Activated B cell treated with CpG ODN at 0.5 μM for 24 hours (primary cell): ENCODE measurements at places on chromosomes 4 and X.

DNA sequence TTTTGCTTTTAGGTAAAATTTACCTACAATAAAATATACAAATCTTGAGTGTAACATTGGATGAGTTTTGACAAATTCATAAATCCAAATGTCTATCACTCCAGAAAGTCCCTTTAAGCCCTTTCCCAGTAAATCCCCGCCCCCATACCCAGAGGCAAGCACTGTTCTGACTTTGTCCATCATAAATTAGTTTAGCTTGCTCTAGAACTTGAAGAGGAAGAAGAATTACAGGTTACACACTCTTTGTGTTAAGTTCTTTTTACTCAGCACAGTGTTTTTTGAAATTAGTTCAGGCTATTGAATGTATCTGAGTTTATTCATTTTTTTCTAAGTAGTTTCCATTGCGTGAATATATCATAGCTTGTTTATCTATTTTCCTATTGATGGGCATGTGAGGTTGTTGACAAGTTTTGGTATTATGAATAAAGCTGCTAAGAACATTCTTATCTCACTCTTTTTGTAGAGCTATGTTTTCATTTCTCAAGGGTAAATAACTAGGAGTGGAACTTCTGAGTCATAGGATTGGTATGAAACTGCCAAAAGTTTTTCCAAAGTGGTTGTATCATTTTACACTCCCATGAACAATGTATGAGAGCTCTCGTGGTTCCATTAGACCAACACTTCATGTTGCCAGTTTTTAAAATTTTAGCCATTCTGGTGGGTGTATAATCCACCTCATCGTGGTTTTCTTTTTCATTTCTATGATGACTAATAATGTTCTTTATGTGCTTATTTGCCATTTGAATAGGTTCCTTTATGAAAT, 22.4 kb upstream of the HPSE start:
- DNase-seq: no peak

DNA sequence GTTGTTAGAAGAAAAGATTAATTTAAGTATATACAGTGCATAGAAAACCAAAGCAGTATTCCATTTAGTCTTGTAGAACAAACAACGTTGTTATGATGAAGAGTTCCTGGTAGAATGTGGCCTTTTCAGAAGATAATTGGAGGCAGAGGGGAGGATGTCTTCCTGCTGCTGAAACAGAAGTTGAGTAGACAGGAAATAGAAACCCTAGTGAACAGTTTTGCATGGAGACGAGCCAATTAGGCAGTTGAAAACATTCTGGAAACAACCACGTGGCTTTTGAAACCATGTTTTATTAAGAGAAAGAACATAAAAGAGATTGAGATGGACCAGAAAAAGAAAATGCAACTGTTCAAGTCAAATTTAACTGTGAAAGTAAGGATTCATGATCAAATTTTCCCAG, 325.2 kb downstream of the CAMK2D start:
- DNase-seq: no peak

- no peak for DNase-seq
These were observed 183.1 kb downstream of the HS6ST2 start for GRCh38 chrX:132775263-132775823.

GRCh38 chr4:117971403-117971802, 62.9 kb upstream of the NDST3 start:
- DNase-seq: no peak

GRCh38 chrX:44228621-44229020, 114.9 kb downstream of the EFHC2 start:
- DNase-seq: no peak

- DNase-seq: no peak
These were observed 24.5 kb upstream of the HNRNPD start for GRCh38 chr4:82398263-82398662.

DNA sequence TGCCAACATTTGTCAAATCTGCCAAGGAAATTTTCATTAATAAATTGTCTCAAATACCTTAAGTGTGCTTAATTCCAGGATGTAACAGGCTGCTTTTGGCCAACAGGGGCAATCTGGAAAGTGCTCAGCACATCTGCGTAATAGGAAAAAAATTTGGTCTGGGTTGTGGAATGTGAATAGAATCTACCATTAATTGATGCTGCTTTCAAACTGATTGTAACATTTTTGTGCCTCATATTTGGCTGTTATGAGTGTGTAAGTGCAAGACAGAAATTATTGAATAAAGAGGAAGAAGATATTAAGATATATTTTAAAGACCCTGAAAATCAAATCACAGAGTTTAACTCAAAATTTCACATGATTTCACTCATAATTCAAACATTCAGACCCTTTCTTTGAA, 41.1 kb downstream of the REELD1 start:
- no peak for DNase-seq

GRCh38 chr4:76594173-76594572, 159.1 kb downstream of the SHROOM3 start:
- no peak for DNase-seq

DNA sequence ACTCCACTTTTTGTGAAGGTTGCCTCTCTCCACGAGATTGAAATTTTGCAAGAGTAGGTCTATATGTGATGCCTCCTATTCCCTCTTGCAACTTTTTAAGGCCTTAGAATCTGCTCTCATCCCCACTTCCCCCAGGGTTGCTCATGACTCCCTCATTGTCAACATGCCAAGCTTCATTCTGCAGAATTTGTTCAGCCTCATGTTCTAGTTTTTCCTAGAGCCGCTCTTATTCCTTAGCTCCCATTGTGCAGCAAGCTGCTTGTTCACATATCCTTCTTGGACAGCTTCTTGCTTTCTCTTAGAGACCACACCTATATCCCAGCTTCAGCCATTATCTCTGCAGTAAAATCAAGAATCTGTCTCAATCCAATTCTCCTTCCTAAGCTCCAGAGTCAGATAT, 82.4 kb downstream of the CNGA2 start:
- DNase-seq: no peak

DNA sequence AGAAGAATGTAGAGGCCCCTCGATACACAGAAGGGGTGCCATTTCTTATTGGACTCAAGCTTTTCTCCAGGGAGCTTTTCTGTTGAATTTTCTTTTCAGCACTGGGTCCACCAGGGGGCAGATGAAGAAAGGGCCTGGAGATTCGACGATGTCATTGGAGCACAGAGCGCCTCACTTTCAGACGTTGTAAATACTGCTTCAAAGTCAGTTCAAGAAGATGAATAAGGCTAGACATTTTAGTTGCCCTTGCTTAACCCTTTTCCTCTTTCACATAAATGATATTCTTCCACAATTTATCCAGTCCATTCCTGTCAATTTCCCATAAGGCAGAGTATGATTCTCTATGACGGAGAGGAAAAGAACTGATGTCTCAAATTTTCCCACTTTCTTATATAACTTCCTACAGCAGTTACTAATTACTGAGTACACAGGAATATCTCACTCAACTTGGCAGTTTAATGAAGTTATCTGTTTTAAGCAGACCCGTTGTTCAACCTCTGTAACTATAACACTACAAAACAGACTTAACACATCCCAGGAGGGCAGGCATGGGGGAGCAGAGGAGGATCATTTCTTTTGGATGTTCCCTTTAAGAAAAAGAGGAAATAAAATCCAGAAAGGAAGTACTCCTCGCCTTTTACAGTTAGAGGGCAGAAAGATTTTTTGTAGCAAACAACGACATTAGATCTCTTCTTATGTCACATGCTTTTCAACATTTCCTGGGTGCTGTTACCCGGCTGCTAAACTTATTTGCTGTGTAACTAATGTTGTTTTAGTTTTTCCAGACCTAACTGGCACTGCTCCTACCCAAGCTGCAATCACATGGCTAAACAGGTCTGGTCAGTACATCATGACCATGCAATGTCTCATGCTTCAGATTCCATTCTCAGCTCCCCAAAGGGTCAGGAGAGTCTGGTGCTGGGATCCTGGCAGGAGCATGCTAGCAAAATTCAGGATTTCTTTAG, 12.2 kb upstream of the CENPU start:
- DNase-seq: peak; percentile 35

- no peak for DNase-seq
These were observed 66.0 kb upstream of the PHOX2B start for GRCh38 chr4:41814565-41814964.

- no peak for DNase-seq
These were observed 71.7 kb downstream of the PCYT1B start for GRCh38 chrX:24575496-24575895.

DNA sequence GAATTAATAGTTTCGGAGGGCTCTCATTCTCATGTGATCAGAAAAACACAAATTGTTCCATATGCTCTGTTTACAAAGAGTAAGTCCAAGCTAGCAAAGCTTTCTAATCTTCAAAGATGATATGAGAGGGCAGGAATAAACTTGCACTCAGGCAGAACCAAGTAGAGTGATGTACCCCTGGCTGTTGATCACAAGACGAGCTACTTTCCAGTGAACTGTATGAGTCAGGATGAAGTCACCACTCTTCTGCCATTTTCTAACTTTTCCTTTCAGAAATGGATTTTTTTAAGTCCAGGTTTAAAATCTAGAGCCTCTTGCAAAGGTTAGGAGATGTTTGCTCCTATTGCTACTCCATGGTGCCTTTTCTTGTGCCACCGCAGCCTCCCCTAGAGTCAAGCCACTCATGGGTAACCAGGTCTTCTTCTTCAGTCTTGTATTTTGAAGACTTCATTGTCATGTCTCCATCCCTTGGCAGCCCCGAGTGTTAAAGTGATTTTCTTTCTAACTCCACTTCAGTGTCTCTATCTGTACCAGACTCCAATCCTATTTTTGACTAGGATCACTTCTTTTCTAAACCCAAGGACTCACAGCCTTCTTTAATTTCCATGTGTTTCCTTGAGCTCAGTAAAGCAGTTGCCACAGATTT, 171.9 kb upstream of the GALNT7 start:
- DNase-seq: no peak

DNA sequence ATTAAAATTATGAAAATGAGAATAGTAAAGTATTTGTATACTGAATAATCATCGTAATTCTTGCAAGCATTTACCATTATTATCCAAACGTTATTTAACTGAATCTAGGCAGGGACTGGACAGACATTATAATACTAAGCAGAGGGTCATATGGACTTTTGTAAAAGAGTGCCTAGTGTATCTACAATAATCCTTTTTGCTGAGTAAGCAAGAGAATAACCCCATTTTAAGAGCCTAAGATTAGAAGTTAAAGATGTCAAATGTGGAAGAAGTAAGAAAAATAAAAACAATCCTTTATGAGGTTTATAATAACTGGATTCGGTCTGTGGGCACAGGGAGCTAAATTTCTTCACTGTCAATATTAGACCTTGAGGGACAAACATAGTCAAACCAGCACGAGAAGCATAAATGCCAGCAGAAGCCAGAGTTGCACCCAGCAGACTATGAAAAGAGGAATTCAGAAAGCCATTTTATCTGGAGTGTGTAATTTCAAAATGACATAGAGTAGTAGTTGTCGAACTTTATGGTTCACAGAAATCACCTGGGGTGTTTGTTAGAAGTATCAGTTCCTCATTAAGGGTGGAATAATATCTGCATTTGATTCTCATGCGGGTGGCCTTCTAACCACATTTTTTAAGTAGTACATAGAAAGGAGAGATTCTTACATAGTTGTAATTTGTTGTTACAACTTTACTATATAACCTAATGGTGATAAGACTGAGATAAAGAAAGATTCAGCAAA, 39.7 kb upstream of the DCLK2 start:
- DNase-seq: no peak

DNA sequence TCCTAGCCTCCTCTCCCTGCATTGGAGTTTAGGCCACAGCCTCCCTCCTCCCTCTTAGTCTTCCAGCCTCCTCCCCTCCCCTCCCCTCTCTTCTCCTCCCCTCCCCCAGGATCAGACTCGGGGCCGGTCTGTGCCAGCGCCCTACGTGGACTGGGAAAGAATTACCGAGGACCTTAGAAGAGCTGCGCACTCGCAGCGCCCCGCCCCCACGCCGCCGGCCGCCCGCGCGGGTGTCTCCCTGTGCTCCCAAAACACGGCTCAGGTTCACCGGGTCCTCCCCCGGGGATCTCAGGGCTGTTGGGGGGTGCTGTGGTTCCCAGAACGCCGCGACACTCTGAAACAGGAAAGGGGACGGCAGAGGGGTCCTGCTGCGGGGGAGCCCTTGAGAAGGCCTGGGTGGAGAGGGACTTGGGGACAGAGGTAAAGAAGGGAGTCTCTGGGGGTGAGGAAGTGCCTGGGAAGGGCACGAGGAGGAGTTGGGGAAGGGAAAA, 122.3 kb upstream of the TBL1X start:
- peak; percentile 48 for DNase-seq

DNA sequence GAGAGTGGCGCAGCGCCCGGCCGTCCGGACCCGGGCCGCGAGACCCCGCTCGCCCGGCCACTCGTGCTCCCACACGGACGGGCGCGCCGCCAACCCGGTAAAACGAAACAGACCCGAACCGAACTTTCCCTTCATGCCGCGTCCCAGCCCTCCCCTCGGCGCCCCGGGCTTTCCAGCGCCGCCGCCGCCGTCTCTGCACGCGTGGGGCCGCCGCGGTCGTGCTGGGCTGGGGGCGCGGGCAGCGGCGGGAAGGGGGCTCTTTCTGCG, 222 bp downstream of the SMAD1 start:
- no peak for DNase-seq

- no peak for DNase-seq
These were observed 88.4 kb downstream of the ARX start for GRCh38 chrX:24927372-24927771.

DNA sequence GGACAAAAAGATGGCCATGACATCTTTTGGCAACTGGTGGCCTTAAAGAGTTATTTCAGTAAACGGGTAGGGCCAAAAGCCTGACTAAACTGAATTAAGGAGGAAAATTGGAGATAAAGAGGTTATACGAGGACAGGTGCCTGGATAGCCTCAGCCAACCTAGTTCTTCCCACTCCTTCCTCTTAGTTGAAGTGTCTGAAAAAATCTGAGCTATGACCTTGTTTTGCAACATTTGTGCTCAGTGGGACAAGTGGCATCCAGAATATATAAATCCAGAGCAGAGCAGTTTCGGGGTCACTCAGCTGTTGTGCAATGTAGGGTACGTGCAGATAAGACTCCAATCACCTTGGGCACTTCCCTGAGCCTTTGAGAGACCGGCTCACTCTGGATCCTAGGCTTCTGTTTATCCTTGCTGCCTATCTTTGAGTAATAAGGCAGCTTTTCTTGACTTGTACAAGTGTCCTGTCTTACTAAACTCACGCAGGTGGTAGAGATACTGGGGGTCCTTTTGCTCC, 50.2 kb upstream of the MORC4 start:
- DNase-seq: no peak

- DNase-seq: no peak
These were observed 159.6 kb downstream of the SOWAHB start for GRCh38 chr4:76738086-76738931.

GRCh38 chrX:154494715-154495114, 4.3 kb upstream of the SLC10A3 start:
- DNase-seq: no peak

DNA sequence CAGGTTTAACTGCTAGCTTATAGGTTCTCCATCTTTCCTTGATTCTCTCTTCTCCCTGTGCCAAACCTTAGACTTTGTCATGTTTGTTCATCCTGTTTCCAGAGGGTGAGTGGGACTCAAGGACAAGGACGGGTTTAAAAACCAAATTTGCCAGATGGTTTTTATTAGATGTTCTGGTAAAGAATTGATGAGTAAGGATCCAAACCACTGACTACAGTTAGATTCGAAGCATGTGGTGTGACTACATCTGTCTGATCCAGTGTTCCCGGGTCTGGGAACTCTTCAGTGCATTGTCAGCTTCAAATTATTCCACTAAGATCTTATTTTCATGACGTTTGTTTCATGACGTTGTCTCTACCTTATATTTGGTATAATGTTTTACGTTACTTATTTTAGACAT, 37.5 kb downstream of the MTMR1 start:
- DNase-seq: no peak
